Coronary artery (tissue), 2 donors: ENCODE measurements at places on chromosomes 7 and 10.
A peak's percentile ranks its signal among the peaks of the same experiment; 100 is the strongest.

- DNase-seq: no peak
Observed at GRCh38 chr10:84065804-84066601, 73.3 kb upstream of the GHITM start.

- DNase-seq: peak; percentile 24
Observed at GRCh38 chr10:113252650-113253618, 299.9 kb upstream of the HABP2 start.

GRCh38 chr7:36438211-36438610 is 48.5 kb downstream of the ANLN start:
- no peak for DNase-seq

- no peak for DNase-seq
Observed at GRCh38 chr10:124983321-124983720, 41.4 kb downstream of the ZRANB1 start.

DNA sequence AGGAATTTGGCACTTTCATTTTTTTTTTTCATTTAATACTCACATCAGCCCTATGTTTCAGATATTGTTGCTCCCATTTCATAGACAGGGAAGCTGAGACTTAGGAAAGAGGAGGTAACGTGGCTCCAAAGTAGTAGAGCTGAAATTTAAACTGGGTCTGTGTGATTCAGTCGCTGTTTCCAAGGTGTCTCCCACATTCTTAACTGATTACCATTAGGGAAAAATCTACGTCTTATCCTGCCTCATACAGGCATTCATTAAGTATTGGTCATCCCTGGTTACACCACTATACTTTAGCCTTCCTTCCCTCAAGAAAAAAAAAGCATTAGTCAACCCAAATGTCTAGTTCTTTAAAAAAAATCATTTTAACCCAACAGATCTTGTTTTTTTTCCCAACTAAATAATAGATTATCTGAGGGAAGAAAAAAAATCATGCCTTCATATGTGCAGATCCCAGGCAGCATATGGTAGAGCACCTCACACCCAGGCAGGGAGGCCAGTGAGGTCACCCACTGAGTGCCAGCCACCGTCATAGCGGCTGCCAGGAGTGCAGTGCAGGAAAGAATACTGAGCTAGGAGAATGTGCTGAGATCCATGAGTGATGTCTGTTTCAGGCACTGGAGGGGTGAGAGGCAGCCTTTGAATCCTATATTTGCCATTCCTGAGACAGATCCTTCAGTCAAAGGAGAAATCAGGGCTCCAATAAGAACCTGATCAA is 59.0 kb upstream of the SORCS3 start:
- no peak for DNase-seq

DNA sequence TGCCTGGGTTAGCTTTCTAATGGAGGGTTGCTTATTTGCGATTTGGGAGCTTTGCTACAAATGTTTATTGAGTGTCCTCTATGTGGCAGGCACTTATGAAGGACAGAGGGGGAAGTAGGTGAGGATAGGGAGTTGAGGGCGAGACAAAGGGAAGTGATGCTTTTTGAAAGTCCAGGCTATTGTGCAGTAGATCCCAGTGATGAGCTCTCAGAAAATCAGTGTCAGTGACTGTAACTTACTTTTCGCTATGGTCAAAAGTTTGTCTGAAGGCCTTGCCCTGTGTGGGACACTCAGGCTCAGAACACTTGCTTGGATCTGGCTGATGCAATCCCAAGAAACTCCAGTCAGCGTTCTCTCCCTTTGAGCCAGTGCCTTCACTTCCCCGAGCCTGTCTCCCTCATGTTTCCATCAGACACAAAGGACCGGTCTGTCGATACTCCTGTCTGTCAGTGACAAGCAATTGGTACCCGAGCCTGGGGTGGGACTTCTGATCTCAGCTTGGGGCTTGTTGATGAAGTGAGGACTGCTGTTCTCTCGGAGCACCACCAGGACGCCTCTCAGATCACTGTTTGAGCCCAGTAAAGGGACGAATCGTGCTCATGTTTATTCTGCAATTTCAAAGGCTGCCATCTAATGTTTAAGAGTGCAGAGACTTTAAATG is 63.1 kb upstream of the SORCS3 start:
- DNase-seq: no peak

DNA sequence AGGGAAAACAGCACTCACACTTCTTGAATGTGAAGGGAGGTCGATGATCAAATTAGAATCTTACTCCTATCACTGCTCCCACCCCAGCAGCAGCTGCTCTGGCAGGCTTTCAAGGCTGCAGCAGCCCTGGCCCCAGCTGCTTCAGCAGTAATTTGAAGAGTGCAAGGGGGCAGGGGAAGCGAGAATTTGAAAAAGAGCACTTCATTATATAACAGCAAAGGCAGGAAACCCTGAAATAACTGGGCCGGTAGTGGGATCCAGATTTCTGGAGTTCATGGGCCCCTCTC is 44.9 kb downstream of the MYPN start:
- DNase-seq: no peak

DNA sequence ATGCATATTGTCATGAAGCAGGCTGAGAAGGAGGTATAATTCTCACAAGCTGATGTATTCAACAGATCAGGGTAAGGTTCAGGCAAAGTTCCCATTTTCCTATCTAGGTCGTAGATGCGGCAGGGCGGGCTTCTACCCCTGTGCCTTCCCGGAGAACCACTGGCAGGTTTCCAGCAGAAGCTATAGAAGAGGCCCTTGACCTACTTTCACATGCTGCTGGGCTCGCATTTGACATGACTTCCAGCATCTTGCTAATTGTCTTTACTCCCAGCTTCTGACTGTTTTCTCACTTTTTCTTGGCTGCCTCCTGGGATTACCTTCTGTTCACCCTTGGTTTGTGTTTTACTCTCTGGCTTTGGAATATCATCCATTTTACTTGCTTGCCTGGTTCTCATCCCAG is 32.6 kb upstream of the ORC5 start:
- DNase-seq: no peak

- no peak for DNase-seq
Observed at GRCh38 chr10:72061491-72061890, 26.9 kb downstream of the SPOCK2 start.

DNA sequence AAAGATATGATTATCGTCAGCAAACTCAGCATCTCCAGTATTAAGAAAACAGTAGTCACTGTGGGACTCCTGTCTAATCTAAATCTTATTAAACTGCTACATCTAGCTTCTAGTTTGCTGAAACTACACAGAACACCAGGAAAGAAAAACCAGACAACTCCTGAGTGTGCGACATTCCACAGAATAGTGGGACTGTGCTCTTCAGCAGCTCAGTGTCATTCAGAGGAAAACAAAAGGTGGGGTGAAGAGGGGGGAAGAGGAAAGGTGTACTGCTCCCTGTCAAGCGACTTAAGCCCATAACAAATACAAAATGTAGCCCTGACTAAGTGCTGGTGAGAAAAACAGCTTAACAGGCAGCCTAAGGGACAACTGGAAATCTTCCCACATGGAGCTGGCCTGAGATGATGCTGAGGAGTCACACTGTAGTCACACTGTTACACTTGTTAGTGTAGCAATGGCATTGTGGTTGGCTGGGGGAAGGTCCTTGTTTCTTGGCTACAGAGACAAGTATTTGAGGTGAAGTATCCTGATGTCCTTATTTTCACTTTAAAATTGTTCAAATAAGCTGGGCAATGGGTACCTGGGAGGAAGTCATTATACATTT is 135.5 kb downstream of the USP6NL start:
- no peak for DNase-seq

DNA sequence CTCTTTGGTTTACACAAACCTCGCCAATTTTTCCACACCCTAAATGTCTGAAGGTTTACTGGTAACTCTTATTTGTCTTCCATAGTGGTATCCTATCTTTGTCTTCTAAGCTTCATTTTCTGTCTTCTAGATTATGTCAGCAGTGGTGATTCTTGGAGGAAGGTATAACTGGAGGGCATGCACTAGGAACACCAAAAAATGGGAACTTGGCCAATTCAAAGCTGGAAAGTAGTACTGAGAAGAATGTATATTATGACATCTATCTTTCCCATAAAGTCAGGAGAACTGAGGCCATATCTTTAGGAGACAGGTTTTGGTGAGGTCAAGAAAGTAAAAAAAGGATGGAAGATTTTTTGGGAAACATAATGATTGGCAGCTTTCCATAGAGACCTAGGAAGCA is 113.3 kb downstream of the CPEB3 start:
- no peak for DNase-seq

GRCh38 chr7:138358850-138359341 is 101.2 kb upstream of the TRIM24 start:
- DNase-seq: no peak

- no peak for DNase-seq
Observed at GRCh38 chr10:122206471-122207065, 64.5 kb upstream of the BTBD16 start.

GRCh38 chr7:37286454-37286832 is 162.2 kb downstream of the ELMO1 start:
- DNase-seq: no peak

DNA sequence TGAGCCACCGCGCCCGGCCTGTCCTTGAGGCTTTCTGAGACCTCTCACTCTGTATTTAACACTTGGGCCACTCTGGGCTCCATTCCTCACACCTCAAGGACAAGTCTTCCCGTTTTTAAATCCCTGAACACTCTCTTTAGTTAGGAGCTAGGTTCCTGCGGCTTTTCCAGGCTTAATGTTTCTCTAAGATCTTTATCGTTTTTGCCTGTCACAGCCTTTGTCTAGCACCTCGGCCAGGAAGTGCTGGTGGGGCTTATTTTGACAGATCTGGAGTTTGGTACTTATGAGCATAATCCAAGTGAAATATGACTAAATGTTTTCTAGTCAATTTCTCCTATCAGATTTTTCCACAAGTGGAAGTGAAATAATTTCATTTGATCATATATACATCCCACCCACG is 186.6 kb downstream of the DPY19L1 start:
- DNase-seq: no peak

GRCh38 chr10:42836096-42836495 is 53.5 kb downstream of the BMS1 start:
- no peak for DNase-seq

- no peak for DNase-seq
Observed at GRCh38 chr10:12806228-12807095, 195.1 kb downstream of the CCDC3 start.

DNA sequence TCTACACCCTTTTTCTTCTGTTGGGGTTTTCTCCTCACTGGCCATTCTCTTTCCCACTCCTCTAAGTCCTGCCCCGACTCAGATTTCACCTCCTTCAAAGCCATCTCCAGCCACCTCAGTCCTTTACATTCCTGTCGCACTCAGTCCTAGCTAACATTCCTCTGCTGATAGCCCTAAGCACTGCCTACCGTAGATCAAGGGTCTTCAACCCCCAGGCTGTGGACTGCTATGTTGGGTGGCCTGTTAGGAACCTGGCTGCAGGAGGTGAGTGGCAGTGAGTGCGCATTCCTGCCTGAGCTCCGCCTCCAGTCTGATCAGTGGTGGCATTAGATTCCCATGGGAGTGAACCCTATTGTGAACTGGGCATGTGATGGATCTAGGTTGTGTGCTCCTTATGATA is 11.2 kb downstream of the PFKFB3 start:
- DNase-seq: no peak

GRCh38 chr10:47298715-47299114 is 1.3 kb upstream of the GDF10 start:
- DNase-seq: no peak

DNA sequence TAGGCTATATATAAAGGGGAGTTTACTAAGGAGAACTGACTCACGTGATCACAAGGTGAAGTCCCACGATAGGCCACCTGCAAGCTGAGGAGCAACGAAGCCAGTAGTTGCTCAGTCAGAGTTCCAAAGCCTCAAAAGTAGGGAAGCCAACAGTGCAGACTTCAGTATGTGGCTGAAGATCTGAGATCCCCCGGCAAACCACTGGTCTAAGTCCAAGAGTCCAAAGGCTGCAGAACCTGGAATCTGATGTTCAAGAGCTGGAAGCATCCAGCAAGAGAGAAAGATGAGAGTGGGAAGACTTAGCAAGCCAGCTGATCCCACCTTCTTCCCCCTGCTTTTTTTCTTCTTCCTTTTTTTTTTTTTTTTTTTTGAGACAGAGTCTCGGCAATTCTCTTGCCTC is 27.0 kb upstream of the GSDME start:
- DNase-seq: no peak

DNA sequence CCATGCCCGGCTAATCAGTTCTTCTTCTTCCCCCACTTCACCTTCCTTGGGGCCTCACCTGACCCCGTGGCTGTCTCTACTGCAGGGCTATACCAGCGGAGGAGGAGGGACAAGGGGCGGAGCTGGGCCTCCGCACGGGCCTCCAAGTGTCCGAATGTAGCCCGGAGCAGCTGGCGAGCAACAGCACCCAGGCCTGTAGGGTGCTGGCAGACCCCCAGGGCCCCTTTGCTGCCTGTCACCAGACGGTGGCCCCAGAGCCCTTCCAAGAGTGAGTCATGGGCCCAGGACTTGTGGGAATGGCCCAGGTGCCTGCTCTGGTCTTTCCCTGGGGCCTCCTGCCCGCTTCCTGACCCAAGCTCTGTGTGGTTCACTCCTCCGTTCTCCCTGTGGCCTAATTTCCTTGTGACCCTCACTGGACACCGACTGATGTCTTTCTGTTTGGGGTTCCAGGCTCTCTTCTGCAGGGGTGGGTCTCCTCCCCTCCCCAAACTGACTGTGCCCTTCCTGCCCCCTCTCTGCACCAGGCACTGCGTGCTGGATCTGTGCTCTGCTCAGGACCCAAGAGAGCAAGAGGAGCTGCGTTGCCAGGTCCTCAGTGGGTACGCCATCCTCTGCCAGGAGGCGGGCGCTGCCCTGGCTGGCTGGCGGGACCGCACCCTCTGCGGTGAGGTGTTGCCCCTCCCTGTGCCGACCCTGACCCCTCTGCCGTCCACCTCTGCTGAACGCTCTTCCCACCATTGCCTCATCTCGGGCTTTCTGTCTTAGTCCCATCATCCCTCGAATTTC is 35.2 kb downstream of the EPHB4 start:
- no peak for DNase-seq

GRCh38 chr10:29250066-29250465 is 38.8 kb upstream of the LYZL1 start:
- no peak for DNase-seq

GRCh38 chr10:89427629-89428028 is 13.3 kb downstream of the IFIT5 start:
- no peak for DNase-seq

GRCh38 chr10:111273635-111274034 is 196.8 kb downstream of the ADRA2A start:
- no peak for DNase-seq

- DNase-seq: no peak
Observed at GRCh38 chr10:125141860-125142484, 18.4 kb downstream of the CTBP2 start.

DNA sequence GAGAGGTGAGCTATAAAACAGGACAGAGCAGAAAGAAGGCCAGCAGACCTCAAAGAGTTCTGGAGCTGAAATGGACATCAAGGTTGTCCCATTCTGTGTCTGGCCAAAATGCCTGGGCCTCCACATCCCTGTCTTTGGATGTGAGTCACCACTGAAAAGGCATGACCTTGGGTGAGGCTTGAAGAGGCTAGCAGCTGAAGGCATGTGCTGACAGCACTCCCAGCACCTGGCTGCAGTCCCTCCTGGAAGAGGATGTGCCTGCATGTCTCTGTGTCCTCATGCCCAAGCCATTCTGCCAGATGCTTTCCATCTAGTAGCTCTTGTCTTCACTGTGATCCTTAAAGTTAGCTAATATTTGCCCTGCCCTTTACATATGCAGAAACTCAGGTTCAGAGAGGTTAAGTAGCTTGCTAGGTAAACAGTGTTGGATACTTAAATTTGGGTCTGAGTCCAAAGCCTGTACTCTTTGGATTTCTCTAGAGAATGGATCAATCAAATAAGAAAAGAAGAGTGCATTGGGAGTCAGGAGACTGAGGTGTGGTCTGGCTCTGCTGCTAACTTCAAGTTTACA is 35.8 kb downstream of the HECW1 start:
- DNase-seq: no peak

GRCh38 chr7:105399043-105399725 is 10.5 kb upstream of the SRPK2 start:
- no peak for DNase-seq

- no peak for DNase-seq
Observed at GRCh38 chr7:95529701-95530100, 44.0 kb downstream of the ASB4 start.
